ENCODE measurements at places on chromosomes 2 and 18.

DNA sequence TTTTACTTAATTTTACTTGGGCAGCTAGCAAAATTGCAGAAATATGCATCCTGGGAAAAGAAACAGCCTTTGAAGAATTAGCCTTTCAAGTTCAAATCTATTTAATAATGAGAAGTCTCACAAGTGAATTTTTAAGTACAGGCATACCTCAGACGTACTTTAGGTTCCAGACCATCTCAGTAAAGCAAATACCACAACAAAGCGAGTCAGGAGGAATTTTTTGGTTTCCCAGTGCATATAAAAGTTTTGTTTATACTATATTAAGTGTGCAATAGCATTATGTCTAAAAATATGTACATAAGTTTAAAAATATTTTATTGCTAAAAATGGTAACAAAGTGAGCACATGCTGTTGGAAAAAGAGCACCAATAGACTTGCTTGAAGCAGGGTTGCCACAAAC, 50.8 kb upstream of the TWSG1 start:
- no peak for DNase-seq

- no peak for DNase-seq
Measured at GRCh38 chr18:39724652-39725051, 2159.1 kb upstream of the CELF4 start.

DNA sequence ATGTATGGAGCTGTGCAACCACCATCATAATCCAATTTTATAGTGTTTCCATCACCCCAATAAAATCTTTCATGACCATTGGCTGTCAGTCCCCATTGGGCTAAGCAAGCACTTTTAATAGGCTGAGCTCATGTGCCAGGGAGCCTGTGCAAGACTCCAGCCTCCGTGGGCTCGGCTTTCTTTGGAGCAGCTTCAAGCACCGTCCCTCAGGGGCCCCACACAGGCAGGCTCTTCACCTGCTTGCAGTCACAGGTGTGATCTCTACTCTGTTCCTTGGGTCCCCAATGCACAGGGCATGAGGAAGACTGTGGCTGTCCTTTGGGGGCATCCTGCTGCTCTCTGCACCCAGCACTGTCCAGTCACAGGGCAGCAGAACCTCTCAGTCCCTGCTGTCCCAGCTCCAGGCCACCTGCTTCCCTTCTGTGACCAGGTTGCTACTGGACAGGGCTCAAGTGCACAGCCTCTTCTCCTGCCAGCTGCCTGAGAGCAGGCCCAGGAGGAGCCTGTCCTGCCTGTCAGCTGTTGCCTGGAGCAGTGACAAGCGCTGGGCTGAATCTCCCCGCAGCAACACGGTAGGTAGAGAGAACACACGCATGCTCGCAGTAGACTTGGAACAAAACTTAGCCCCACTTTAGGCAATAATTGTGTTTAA, 40.7 kb upstream of the TMEM131 start:
- DNase-seq, result no peak

GRCh38 chr2:75155115-75155514, 44.2 kb downstream of the TACR1 start:
- no peak for DNase-seq

DNA sequence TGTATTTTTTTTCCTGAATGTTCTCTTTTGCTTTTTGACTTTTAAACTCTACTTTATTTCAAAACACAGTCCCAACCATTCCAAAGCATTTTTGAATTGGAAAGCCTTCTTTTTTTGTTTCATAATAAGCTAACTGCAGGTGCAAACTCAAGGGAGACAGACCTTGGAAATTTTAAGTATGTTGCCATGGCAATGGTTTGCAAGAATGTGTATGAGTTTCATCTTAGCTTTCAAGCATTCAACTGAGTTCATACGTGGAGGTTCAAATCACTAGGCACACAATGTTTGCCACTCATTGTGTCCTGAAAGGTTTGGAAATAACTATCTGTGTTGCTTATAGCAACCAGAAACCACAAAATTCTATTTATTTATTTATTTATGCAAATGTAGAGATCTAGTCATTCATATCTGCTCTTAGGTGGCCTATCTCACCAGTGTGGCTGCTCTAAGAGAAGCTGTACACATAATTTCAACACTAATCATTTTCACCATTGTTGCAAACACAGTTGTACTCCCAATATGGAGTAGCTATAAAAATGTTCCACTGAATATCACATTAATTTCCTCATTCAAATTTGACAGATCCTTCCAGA, 805.7 kb upstream of the FSHR start:
- DNase-seq, result no peak

GRCh38 chr2:120846406-120847095, 110.9 kb downstream of the GLI2 start:
- DNase-seq, result no peak

DNA sequence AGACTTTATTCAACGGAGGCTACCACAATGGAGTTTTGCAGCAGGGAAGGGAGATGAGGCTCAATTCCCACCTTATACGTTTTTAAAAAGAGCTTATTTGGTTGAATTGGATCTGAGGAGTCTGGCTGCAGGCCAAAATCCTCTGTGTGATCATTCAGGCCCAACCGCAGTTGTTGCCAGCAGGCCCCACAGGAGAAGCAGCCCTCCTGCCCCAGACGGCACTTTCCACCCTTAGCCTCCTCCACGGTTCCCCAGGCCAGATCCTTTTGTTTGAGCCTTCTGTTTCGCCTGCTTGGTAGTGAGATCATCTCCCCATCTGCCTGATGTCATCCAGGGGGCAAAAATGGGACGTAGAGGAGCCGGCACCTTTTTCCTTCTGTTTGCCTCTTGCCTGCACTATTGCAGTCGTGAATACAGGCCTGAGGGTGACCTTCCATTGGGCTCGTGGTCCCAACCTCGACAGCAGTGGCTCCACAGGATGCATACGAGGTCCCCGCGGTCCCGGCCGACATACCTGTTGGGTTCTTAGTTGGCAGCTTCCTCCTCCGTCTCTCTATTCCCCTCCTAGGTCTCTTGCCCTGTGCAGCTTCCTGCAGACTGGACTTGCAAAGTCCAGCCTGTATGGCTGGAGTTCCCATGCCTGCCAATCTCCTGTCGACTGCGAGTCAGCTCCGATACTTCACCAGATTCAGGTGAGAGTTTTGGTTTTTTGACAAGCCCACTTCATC, 9.3 kb upstream of the GPR35 start:
- no peak for DNase-seq

DNA sequence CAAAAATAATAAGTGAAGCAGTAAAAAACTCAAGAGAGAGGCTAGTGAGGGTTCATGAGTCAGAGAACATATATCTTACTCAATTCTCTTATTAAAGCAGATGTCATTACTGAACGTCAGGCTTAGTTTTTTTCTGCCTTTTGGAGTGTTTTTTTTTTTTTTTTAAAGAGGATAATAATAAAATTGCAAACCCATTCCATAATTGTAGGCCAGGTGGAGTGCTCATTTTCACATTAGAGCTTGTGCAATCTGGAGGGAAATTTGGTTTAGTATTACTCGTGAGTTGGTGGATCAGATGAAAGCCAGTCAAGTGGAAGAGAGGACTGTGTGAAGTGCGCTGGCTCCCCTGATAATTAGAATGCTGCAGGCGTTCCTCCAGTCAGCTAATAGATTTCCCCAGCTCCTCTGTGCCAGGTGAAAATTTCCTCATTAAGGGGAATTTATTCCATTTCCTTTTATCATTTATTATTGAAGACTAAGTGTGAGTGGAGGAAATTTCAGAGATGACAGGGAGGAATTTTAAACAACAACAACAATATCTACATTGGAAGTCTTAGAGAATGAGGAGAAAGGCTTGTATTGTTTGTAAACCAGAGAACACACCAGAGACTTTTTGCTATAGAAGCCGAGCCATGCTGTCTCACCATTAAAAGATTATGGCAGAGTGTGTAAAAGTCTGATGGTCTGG, 74.6 kb downstream of the CPS1 start:
- DNase-seq, result no peak

DNA sequence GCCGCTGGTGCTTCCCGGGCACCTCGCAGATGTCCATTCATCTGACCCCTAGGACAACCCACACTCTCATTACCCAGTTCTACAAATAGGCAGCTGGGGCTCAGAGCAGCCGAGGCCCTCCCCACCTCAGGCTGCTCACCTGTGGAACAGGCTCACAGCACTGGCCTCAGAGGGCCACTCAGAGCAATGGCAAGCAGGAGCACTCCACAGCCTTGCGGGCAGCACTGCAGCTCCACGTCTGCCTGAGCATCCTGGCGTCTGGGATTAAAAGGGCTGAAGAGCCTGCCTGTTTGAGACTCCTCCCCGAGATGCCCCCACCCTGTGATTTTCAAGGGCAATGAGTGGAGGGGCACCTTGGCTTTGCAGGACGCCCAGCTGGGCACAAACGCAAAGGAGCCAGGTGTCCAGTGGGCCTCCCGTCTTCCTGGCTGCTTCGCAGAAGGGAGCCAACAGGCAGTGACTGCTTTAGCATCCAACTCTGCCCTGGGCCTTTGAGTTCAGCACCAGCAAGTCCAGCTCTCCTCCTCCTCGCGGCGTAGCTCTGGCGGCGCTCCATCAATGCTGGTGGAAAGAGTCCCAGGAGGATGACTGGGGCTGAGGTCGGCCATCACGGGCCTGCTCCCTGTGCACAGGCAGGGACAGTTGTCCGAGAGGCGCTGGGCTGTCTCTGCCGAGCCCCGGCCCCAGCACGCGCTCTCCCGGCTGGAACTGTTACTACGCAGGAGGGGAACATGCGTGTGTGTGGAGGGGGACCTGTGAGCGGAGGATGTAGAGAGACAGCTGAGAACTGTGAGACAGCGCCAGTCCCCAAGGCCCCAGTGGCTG, 297.2 kb downstream of the NDUFA10 start:
- DNase-seq, result no peak

GRCh38 chr2:197954328-197954727, 149.9 kb downstream of the PLCL1 start:
- no peak for DNase-seq

DNA sequence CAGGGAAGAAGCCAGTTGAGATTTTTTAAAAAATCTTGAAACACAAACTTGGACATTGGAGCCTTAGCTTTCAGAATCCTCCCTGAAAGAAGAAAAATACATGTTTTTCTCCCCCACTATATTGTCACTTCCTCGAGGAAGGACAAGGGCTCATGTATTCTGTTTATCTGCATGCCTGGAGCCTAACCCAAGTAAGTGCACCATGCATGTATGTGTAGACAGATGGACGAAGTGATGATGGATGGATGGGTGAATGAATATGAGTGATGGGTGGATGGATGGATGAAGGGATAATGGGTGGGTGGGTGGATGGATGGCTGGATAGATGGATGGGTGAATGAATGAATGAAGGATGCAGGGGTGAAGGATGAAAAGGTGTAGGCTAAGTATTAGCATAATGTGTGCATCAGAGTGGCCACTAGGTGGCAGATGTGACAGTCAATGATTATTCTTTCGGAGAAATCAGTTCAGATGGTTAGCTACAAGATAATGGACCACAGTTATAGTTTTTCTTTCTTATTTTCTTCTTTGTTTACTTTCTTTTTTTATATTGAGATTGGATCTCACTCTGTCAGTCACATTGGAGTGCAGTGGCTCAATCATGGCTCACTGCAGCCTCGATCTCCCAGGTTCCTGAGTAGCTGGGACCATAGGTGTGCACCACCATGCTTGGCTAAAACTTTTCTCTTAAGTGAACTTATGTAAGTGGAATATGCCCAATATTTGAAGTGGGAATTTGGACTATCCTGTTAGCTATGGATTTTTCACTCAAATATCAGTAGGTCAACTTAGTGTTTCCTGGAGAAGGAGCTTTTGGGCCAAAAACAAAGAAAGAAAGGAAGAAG, 18.5 kb upstream of the CCDC93 start:
- no peak for DNase-seq

DNA sequence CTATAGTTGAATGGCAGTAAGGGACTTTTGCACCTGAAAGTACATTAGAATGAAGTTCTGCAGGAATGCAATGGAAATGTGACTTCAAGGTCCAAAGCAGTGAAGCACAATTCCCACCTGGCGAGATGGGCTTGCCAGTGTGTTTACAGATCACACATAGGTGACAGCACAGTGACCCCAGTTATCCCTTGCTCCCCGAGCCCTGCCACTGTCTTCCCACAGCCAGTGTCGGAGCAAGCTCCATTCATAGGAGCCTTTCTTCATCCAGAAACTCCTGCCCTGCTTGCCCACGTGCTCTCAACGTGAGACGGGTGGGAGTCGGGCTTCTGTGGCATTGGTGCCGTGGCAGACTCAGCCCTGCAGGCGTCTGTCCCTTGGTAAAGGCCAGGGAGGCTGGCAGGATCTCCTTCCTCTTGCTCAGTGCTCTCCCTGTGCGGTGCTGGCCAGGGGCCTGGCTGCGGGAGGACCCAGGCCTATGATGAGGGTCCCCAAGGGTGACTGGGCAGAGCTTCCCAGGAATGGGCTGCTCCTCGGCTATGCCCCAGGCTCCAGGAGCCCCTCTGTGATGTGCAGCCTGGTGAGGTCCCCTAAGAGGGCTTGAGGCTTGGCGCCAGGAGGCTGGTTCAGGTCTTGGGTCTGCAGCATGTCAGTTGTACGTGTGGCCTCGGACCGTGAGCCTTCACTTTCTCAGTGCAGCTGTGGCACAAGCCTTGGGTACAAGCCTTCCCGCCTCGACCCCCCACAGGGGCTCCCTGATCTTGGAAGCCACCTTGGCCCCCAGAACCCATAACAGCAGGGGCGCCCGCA, 40.2 kb downstream of the SNED1 start:
- no peak for DNase-seq

DNA sequence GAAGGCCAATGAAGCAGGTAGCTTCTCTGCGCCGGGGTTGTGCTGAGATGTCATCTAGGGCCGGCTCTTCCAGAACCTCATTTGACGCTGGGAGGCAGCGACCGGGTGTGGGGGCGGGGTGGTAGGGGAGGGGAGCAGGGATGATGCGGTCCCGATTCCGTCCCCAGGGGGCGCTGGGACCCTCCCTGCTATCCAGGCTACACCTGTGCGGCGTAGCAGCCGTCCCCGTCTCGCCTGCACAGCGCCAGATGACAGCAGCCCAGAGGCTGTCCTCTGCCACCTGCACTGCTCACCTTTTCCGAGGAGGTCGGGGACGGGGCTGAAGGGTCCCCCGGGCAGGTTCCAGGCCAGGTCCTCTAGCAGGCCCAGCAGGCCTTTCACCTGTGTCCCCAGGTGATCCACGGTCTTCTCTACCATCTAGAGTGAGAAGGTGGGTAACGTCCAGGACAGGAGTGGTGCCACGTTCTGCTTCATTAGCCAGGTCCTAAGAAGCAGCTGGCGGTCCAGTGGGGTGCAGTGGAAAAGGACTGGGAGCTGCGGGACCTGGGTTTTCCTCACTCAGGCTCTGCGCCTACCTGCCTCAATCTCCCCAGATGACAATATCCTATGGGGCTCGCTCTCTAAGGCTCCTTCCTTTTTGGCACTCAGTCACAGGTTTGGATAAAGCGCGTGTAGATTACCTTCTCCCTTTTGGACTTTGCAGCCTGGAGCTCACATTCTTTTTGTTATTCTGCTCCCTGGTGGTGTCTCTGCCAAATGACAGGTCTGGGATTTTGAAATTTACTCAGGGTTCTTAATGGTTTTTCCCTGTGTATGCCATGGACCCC, 56.0 kb upstream of the RAB6C start:
- DNase-seq, result no peak
